ENCODE measurements at places on chromosomes 1 and 21. TPM values are rescaled to one million over a fixed set of nuclear protein-coding genes. Genes with fewer than 3 reads are reported as not detected.

DNA sequence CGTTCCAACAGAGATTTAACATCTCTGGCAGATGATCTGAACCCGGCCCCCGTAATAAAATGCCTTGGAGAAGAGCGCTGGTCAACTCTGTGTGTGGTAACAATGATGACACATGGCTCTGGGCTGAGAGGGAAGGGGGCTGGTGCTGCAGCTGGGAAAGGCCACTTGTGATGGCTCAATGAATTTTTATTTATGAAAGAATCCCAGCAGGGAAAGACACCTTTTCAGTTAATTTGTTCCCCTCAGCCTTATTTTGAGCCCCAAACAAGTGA is 59.4 kb downstream of the SYT6 start:
- H3K36me3 ChIP-seq: no peaks in the 10 kb centered on the region
- no peaks in the 10 kb centered on the region for H3K27me3 ChIP-seq
- H3K27ac ChIP-seq: no peak overlapping the region
- DNase-seq: no peak
- no peak overlapping the region for H3K4me3 ChIP-seq

DNA sequence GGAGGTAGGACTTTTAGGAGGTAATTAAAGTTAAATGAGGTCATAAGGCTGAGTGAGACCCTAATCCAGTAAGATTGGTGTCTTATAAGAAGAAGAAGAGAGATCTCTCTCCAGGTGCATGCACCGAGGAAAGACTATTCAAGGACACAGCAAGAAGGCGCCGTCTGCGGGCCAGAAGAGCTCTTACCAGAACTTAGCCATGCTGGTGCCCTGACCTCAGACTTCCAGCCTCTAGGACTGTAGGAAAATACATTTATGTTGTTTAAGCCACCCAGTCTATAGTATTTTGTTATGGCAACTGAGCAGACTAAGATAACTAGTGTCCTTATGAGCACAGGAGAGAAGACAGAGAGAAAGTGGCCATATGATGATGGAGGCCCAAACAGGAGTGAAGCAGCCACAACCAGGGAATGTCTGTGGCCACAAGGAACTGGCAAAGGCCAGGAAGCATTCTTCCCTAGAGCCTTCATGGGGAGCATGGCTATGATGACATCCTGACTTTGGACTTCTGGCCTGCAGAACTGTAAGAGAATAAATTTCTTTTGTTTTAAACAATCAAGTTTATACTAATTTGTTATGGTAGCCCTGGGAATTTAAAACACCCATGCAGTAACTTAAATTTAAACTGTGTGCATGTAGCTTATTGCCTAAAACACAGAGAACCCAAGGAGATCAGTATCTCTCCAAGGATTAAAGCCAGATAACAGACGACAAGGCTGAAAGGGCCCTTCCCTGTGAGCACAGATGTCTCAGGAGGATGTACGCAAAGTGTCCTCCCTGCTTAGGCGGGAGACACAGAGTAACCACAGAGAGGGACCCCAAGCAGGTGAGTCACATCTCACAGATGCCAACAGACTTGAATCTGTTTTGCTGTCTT is 9.9 kb upstream of the CD58 start:
- no peak overlapping the region for H3K4me3 ChIP-seq
- H3K27ac ChIP-seq: no peak overlapping the region
- no peaks in the 10 kb centered on the region for H3K4me1 ChIP-seq
- no peaks in the 10 kb centered on the region for H3K27me3 ChIP-seq
- no peak for DNase-seq

DNA sequence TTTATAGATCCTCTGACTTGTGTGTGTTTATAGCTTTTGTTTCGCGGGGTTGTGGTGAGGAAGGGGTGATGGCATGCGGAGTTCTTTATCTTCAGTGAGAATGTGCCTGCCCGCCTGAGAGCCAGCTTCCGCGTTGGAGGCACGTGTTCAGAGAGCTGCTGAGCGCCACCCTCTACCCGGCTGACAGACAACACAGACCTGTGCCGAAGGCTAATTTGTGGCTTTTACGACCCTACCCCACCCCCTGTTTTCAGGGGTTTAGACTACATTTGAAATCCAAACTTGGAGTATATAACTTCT is 14.4 kb upstream of the CD101 start:
- peak overlapping the region; percentile 72 for H3K27ac ChIP-seq
- DNase-seq: peak; percentile 67
- H3K27me3 ChIP-seq: no peaks in the 10 kb centered on the region
- peaks cover 49% of the 10 kb centered on the region for H3K4me1 ChIP-seq
- H3K4me3 ChIP-seq: peak overlapping the region; percentile 54

- H3K27ac ChIP-seq: no peak overlapping the region
- no peak overlapping the region for H3K4me3 ChIP-seq
- no peak for DNase-seq
- H3K36me3 ChIP-seq: no peaks in the 10 kb centered on the region
These were observed 9.8 kb upstream of the SMAP2 start for GRCh38 chr1:40363721-40364120.

The SMG5 gene
- total RNA-seq: 51.6 TPM

GRCh38 chr1:237901299-237901934 is 10.7 kb upstream of the ZP4 start:
- H3K4me3 ChIP-seq: no peak overlapping the region
- no peaks in the 10 kb centered on the region for H3K27me3 ChIP-seq
- H3K4me1 ChIP-seq: no peaks in the 10 kb centered on the region

- no peak overlapping the region for H3K4me3 ChIP-seq
- H3K4me1 ChIP-seq: no peaks in the 10 kb centered on the region
- H3K36me3 ChIP-seq: no peaks in the 10 kb centered on the region
- no peak for DNase-seq
These were observed 117.5 kb upstream of the VANGL1 start for GRCh38 chr1:115524236-115524635.

DNA sequence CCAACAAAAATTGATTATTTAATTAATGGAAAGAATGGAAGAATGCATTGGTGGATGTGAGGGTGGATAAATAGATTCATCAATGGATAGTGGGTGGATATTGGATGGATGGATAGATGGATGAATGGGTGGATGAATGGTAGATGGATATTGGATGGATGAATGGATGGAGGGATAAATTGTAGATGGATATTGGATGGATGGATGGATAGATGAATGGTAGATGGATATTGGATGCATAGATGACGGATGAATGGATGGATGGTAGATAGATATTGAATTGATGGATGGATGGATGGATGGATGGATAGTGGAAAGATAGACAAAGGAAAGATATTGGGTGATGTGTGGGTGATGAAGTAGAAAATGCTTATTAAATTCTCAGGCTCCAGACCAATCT is 123.6 kb upstream of the KAZN start:
- no peak overlapping the region for H3K4me3 ChIP-seq
- H3K27me3 ChIP-seq: no peaks in the 10 kb centered on the region
- DNase-seq: no peak
- no peak overlapping the region for H3K27ac ChIP-seq
- H3K36me3 ChIP-seq: no peaks in the 10 kb centered on the region

- H3K27ac ChIP-seq: no peak overlapping the region
- no peaks in the 10 kb centered on the region for H3K27me3 ChIP-seq
- peaks cover 47% of the 10 kb centered on the region for H3K4me1 ChIP-seq
- no peak for DNase-seq
- H3K36me3 ChIP-seq: no peaks in the 10 kb centered on the region
These were observed 605.9 kb downstream of the NPHP4 start for GRCh38 chr1:5386371-5386770.

DNA sequence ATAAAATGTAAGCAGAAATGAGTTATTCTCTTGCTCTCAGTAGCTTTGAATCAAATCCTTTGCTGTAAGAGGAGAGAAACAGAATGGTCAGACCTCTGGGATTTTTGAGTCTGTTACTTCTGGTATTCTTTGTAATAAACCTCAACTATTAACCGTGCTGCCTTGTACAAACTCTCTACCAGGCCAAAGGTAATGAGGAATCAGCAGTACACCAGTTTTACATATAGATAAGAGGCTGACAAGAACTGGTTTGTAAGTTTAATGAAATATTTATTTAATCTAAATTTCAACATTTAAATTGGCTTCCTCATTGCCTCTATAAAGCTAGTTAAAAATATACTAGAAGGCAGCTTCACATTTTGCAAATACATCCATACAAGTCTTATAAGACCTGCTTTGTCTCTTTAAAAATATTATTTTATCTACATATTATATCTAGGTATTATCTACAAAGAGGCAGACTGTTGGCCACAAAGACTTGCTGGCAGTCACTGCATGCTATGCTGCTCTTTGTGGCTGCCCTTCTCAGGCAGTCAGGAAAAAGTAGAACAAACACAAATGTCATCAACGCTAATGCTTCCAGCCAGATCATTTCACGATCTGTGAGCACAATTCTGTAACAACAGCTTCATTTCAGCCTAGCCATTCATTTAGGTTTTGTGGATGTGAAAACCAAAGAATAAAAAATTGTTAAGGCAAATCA is 173.0 kb downstream of the GABPA start:
- no peaks in the 10 kb centered on the region for H3K27me3 ChIP-seq
- H3K4me1 ChIP-seq: no peaks in the 10 kb centered on the region
- no peak for DNase-seq
- H3K27ac ChIP-seq: no peak overlapping the region

DNA sequence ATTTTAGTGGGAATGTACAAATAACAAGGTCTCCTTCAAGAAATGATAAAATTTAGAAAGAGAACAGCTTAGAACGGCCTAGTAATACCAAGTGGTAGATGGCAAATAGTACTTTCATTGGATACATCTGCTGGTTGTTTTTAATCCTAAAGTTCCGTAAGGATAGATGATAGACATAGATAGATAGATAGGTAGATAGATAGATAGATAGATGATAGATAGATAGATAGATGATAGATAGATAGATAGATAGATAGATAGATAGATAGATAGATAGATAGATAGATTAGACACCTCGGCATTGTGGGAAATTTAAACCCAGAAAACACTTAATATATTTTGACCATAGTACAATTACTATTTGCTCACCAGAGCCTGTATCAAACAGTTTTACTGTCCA is 288.5 kb downstream of the TPR start:
- H3K4me3 ChIP-seq: no peak overlapping the region
- H3K4me1 ChIP-seq: no peaks in the 10 kb centered on the region
- no peaks in the 10 kb centered on the region for H3K36me3 ChIP-seq
- DNase-seq: no peak
- H3K27ac ChIP-seq: no peak overlapping the region

The MX1 gene
- total RNA-seq: 82.3 TPM
